ENCODE measurements at places on chromosomes 13 and 19. TPM values are rescaled to one million over a fixed set of nuclear protein-coding genes. Genes with fewer than 3 reads are reported as not detected.

GRCh38 chr13:21911646-21912298 lies 240.9 kb downstream of the FGF9 start:
- DNase-seq = no peak

DNA sequence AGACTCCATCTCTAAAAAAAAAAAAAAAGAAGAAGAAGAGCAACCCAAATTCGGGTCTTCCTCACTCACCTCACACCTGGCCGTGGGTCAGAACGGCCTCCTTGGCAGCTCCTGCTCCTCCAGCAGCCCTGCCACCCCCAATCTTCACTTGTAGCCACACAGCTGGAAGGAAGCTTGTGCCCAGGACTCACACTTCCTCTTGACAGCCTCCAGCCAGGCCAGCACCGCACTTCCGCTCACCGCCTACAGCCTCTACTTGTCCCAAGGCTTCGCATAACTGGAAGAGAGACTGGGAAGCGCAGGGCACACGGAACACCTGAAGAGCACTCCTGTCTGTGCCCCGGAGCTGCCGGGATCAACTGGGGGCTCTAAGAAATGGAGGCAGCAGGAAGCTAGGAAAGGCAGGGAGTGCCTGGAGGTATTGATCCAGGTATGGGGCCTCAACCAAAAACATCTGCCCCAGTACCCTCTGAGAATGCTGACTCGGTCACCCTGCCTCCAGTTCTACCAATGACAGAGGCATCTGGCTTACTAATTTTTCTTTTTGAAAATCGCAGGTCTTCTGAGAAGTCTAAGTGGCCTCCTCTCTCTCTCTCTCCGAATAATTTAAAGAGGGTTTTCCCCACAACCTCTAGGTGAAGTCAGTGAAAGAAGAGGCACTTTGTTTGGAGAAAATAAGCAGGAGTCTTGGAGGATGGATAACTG lies 31.1 kb upstream of the ATP12A start:
- DNase-seq = no peak

GRCh38 chr13:104949840-104950740 lies 1585.4 kb downstream of the EFNB2 start:
- no peak for DNase-seq

ZNF221 gene
- total RNA-seq = 1.0 TPM

HRC gene
- total RNA-seq = 537 TPM

DNA sequence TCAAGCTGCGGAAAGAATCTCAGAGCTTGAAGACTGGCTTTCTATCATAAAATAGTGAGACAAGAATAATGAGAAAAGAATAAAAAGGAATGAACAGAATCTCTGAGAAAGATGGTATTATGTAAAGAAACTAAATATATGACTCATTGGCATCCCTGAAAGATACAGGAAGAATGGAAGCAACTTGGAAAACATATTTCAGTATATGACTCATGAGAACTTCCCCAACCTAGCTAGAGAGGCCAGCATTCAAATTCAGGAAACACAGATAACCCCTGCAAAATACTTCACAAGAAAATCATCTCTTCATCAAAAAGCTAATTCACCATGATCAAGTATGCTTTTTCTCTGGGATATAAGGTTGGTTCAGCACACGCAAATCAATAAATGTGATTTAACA lies 2318.0 kb downstream of the PCDH9 start:
- DNase-seq = no peak

DNA sequence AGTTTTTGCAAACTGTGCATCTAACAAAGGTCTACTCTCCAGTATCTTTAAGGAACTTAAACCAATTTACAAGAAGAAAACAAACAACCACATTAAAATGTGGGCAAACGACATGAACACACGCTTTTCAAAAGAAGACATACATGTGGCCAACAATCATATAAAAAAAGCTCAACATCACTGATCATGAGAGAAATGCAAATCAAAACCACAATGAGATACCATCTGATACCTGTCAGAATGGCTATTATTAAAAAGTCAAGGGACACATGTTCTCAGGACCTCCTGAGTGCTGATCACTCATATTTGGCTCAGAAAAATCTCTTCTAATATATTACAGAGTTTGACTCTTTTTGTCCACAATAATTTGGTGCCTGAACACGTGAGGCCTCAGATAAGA lies 14.2 kb upstream of the LILRB1 start:
- DNase-seq = no peak

DNA sequence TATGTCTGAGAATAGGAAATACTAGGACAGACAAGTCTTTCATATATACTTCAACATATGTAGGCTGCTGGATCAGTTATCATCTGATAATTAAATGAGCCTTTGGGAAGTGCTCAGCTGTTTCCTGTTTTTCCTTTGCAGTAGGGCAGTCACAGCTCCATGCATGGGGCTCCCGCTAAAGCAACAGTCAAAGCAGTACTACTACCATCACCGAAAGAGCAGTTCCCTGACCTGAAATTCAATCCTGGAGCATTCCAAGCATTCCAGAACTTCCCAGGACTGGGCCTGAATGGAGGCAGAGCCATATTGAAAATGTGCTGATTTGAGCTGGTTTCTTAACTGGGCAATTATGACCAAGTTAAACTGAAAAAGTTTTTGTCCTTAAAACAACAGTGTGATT lies 20.5 kb downstream of the MICU2 start:
- DNase-seq = no peak

LGI4 gene
- 16.1 TPM for total RNA-seq

GRCh38 chr13:71873418-71874247 lies 6.6 kb upstream of the DACH1 start:
- no peak for DNase-seq

- no peak for DNase-seq
These were observed 7.0 kb upstream of the PLA2G4C start for GRCh38 chr19:48117515-48118130.

- DNase-seq = no peak
These were observed 209.4 kb downstream of the FOXO1 start for GRCh38 chr13:40456979-40457553.

EFNA2 gene
- total RNA-seq = not detected

DNA sequence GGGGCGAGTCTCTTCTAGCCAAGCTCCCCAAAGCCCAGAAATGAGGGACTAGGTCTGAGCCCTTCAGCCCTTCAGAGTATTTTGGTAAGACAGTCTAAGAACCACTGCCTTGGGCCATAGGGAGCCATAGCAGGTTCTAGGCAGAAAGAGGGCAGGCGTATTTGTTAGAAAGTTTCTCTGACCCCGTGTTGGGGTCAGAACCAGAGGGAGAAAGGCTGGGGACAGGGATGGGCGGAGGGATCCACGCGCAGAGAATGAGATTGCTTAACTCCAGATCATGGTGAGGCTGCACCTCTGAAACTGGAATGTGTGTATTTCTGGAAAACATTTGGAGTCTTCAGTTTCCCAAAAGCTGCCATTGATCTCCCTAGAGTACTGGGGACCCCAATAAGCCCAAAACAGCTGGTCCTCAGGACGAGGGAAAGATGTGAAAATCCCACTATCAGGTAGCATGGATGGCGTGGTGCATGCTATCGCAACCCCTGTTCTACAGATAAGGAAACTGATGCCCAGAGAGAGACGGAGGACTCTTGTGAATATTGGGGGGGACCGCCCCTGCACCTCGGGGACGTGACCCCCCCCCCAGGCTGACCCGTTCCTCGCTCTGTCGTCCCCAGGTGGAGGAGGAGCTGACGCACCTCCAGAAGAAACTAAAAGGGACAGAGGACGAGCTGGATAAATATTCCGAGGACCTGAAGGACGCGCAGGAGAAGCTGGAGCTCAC lies 703 bp upstream of the TPM4 start:
- no peak for DNase-seq

GRCh38 chr19:50030225-50030624 lies 4.4 kb downstream of the ZNF473 start:
- DNase-seq = no peak

DNA sequence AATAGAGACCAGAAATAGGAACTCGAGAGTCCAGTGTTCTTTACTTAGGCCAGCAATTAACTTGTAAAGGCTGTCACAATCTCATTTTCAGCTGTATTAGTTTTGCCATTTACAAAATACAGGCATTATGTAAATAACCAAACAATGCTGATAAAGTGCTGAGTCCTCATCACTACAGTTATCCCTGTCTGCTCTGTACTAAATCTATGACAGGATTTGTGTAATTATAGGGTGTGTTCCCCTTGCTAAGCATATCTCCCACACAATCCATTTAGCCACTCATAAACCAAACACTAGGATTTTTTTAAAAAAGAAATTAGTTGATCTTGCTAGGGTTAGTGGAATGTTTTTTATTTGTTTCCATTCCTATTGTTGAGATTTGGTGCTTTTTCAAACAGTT lies 23.2 kb downstream of the PDX1 start:
- DNase-seq = no peak

DNA sequence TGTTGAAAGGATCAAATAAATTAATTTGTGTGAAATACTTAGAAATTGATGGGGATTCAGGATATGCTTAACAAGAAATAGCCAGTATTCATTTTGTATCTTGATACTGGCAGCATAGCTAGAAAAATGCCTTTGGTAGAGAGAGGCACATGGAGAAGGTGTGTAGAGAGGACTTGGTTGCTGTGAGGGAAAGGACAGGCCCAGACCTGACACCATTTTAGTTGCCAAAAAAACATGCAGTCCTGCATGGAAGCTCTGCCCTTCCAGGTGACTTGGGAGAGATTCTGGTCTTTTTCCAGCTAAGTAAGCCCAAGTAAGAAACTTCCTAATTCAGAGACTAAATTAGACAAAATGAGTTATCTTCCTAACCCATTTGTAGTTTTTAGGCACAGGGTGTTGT lies 335.0 kb downstream of the RFC3 start:
- no peak for DNase-seq

GTPBP3 gene
- total RNA-seq = 11.7 TPM

SPRY2 gene
- total RNA-seq = 24.0 TPM

WTIP gene
- total RNA-seq = 1.6 TPM

GRCh38 chr13:22648320-22648801 lies 532.4 kb upstream of the SGCG start:
- DNase-seq = no peak

- no peak for DNase-seq
These were observed 910.6 kb upstream of the SLITRK5 start for GRCh38 chr13:86760620-86761019.

DNA sequence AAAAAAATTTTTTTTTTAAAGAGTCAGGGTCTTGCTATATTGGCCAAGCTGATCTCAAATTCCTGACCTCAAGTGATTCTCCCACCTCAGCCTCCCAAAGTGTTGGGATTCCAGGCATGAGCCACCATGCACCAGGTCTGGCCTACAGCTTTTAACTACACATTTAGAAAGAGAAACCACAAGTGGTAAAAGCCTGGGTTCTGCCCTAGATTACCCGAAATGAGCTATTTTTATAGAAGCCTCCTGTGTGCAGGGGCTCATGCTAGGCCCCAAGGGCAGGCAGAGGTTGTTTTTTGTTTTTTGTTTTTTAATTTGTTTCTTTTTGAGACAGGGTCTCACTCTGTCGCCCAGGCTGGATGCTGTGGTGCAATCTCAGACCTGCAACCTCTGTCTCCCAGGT lies 14.0 kb upstream of the MYADM start:
- no peak for DNase-seq

CEACAM8 gene
- not detected for total RNA-seq

DNA sequence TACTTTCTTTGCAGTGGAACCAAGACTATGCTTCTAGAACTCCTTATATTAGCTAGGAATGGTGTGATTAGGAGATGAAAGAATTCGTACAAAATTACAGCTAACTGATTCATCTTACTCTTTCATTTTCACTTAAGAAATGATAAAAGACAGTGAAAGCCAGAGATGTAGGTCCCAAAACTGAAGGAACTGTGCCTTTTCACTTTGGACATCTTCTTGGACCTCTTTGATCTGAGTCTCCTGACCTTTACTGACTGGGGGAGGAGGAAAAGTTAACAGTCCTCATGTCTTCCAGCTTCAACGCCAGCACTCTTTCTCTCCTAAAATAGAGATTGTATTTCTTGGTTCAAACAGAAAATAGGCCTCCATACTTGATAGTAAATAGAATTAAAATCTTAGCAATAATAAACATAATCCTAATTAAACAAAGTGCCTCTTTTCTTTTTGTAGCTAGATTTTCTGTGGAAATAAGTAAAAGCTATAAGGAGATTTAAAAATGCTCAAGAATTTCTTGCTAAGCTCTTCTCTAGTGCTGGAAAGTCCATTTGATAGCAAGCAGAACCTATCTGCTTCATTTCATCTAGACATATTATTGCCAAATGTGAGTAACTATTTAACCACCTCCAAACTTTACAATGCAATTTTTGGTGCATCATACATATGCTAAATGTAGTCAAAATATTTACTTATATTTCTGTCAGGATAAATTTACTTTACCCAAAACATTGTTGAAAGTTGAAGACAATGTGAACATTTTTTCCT lies 109.4 kb upstream of the POSTN start:
- DNase-seq = no peak

DNA sequence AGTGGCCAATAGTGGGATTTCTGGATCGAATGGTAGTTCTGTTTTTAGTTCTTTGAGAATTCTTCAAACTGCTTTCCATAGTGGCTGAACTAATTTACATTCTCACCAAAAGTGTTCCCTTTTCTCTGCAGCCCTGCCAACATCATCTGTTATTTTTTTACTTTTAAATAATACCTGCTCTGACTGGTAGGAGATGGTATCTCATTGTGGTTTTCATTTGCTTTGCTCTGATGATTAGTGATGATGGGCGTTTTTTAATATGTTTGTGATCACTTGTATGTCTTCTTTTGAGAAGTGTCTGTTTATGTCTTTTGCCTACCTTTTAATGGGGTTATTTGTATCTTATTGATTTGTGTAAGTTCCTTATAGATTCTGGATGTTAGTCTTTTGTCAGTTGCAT lies 48.0 kb downstream of the RNASEH2B start:
- no peak for DNase-seq

- DNase-seq = no peak
These were observed 530 bp downstream of the MAU2 start for GRCh38 chr19:19321141-19321577.

- DNase-seq = no peak
These were observed 83.4 kb downstream of the GNG7 start for GRCh38 chr19:2619076-2619475.

DNA sequence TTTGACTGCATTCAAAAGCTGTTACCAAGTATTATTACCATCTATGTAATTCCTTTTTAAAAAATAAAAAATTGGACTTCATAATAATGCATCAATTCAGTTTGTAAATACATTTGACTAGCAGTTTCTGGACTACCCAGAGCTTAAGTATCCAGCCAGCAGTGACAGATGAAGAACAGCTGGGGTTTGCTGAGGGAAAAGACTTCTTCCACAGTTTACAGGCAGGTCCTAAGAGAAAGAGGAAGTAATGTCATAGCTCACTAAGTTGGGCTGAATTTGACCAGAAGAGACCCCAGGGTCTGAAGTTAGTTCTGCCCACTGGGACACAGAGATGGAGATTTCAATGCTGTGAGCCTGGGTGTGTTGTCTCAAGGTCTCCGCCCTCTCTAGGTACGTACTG lies 96.4 kb downstream of the MBNL2 start:
- DNase-seq = no peak

DNA sequence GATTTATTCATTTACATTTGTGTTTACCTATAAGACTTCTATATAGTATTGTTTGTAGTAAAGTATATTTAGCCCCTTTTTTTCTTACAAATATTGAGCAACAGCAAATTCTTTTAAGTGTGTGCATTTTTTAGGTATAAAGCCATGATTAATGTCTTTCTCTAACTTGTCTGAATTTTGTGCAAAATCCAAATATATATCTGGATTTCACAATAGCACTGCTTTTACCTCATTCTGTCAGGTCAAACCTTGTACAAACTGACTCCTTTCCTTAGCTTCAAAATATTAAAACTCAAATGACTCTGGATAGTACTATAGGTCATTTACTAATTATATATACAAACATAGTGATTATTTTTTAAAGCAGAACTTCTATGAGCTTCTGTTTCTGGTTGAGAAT lies 563.0 kb upstream of the SPRY2 start:
- no peak for DNase-seq

ZNF132 gene
- total RNA-seq = 2.4 TPM
